Colonic mucosa (tissue), 4 donors: ENCODE measurements at places on chromosomes 2 and 18. TPM values are rescaled to one million over a fixed set of nuclear protein-coding genes. Genes with fewer than 3 reads are reported as not detected.

- H3K4me1 ChIP-seq = no peaks in the 10 kb centered on the region
- no peak overlapping the region for H3K27ac ChIP-seq
- no peak overlapping the region for H3K4me3 ChIP-seq
- H3K27me3 ChIP-seq = no peaks in the 10 kb centered on the region
- no peak for DNase-seq
Observed at GRCh38 chr2:181907057-181907456, 15.5 kb downstream of the ITPRID2 start.

DNA sequence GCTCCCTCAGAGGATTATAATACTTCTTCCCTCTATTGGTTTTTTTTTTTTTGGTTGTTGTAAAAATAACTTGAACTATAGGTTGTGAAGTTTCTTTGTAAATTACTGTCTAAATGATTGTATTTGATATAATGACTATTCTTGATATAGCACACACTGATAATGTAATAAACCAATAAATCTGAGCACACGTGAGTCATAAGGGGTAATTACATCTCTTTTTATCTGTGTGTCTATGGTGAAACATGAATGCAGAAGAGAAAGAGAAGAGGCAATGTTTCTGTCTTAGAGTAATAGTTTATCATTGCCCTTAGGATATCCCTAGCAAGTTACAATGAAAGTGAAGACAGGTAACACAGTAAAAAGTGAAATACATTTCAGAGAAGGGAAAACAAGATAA lies 64.1 kb upstream of the RAPGEF4 start:
- no peak overlapping the region for H3K27ac ChIP-seq
- H3K4me3 ChIP-seq = no peak overlapping the region
- DNase-seq = no peak
- H3K27me3 ChIP-seq = no peaks in the 10 kb centered on the region
- no peaks in the 10 kb centered on the region for H3K4me1 ChIP-seq
- no peaks in the 10 kb centered on the region for H3K36me3 ChIP-seq

The ARHGAP25 gene
- total RNA-seq = 3.7 TPM

DNA sequence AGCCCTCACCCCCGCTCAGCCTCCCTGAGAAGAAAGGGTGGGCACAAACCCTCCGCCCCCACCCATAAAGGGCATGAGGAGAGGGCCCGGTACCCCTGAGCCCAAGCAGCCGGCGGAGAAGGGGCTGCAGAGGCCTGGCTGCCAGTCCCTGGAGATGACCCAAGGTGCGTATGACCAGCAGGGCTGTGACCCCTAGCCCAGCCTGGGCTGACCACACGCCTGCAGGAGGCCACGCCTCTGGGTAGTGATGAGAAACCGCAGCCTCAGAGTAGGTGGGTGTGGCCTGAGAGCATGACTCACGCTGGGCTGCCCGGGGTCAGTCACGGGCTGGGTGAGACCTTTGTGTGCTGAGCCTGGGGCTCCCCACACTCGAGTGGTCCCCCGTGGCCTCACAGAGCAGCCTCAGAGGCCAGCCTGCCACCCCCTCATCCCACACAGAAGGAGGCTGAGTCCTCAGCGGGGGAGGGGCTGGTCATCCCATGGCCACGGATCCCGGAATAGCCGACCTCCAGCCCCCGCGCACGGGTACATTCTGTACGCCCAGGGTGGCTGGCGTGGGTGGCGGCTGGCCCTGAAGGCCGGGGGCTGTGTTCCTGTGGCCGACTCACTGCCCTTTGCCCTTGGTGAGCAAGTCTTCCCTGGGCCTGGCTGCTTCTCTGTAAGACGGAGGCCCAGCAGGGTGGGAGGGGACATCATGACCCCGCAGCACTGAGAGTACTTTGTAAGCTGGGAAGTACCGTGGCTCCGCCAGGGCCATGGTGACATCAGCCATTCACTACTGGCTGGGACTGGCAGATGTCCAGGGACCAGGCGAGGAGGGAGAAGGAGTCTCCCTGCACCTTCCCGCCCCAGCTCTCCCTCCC lies 110.8 kb upstream of the OTOS start:
- no peaks in the 10 kb centered on the region for H3K27me3 ChIP-seq
- H3K4me3 ChIP-seq = no peak overlapping the region
- no peaks in the 10 kb centered on the region for H3K4me1 ChIP-seq
- no peaks in the 10 kb centered on the region for H3K36me3 ChIP-seq
- peak; percentile 74 for DNase-seq

DNA sequence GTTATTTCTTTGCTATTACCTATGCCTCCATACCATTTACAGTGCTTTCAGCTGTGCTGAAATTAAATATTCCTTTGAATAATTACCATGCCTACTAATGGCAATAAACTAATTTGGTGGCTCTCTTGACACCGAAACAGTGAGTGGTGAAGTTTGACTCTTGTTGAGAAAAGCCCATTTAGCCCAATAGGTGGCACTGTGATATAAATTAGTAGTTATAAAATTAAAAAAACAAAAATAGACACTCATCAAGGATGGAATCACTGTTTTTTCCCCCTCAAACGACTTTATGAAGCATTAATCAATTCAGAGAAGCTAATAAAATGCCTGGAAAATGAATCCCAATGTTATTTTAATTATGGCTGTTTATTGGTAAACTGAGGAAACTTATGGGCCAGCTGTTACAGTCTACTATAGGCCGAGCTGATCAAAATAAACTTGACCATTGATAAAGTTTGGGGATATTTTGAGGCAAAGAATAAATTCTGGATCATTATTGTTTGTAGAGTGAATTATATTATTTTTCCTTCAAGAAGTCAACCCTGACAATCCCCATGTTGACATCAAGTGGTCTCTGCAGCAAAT lies 339.6 kb downstream of the TRIB2 start:
- no peak overlapping the region for H3K4me3 ChIP-seq
- no peaks in the 10 kb centered on the region for H3K36me3 ChIP-seq
- H3K4me1 ChIP-seq = no peaks in the 10 kb centered on the region
- H3K27me3 ChIP-seq = no peaks in the 10 kb centered on the region
- no peak overlapping the region for H3K27ac ChIP-seq
- no peak for DNase-seq

DNA sequence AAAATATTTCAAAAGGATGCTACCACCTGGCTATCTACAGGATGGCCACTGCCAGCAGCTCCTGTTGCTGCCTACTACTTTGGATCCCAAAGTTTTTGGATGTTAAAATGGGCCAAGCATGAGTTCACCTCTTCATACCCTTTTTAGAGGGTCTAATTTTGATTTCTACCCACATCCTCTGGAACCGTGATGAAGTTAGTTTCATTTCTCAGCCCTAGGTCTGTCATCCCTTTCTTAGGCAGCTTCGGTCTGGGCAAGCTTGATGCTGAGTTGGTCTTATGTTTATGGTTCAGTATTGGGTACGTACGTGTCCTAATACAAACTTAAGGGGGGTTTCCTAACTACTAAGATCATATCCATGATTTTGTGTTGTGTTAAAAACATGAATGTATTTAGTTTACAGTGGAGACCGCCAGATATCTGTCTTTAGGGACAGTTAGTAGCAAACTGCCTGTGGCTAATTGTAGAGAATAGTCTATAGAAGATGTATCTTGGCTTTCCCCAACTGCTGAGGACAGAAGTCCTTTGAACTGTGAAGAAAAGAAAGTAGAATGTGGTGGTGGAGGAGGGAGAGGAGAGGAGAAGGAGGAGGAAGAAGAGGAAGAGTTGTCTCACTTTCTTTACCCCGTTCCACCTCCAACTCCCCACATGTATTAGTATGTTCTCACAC lies 184.9 kb downstream of the UBE2E3 start:
- no peaks in the 10 kb centered on the region for H3K36me3 ChIP-seq
- H3K27me3 ChIP-seq = no peaks in the 10 kb centered on the region
- DNase-seq = no peak
- no peaks in the 10 kb centered on the region for H3K4me1 ChIP-seq
- H3K4me3 ChIP-seq = no peak overlapping the region
